Neural progenitor cell (in vitro differentiated cells): ENCODE measurements at places on chromosomes 7 and 10. TPM values are rescaled to one million over a fixed set of nuclear protein-coding genes. Genes with fewer than 3 reads are reported as not detected.

DNA sequence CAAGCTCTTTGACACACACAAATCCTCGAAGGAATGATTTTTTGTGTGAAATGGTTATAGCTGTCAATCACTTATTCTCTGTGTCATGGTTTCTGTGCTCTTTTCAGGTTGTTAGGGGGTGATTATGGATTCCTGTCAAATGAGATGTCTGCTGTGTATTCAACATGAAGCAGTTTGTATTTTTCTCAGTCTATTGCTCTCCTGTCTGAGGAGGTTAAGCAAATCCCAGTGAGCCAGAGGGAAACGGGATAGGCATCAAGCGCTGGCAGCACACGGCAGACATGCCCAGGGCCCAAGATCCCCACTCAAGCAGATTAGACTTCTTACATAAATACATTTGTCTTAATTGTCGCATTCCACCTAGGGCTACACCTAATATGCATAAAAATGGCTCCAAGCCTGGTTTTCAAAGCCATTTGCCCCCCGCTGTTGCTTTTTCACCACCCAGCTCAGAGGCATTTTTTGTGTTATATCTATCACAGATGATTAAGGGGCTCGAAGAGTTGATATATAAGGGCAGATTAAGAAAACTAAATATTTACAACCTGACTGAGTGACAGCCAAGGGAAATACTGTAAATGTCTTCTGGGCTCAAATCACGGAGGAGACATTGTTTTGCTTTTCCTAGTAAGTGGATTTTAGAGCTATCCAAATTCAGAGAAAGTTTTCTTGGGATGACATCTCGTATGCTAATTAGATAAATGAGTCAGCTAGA lies 192.7 kb upstream of the LRGUK start:
- no peak overlapping the region for H3K27ac ChIP-seq
- H3K36me3 ChIP-seq: no peaks in the 10 kb centered on the region
- DNase-seq: peak; percentile 29
- H3K4me1 ChIP-seq: peaks cover 7% of the 10 kb centered on the region

DNA sequence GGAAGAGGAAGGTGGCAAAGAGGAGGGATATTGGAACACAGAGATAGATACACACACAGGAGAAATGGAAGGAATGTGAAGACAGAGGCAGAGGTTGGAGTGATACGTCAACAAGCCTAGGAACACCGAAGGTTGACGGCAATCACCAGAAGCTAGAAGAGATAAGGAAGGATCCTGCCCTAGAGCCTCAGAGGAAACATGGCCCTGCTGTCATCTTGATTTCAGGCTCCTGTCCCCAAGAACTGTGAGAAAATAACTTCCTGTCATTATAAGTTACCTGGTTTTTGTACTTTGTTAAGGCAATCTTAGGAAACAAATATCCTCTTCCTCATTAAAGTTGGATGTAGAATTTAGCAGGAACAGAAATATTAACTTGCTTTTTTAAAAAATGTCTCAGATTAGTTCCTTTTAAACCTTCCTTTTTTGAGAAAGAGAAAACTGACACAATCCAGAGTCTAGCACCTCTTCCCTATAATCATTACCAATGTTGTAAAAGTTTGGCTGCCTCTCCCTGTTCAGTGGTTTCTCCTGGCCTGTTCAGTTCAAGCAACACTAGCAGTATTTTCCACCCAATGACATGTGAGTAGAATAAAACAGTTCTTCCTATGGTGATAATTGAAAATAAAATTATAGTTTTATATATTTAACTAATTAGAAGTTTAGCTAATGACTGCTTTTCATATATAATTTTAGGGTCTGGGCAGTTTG lies 28.8 kb upstream of the GNAI1 start:
- no peak for DNase-seq
- no peak overlapping the region for H3K27ac ChIP-seq
- no peak overlapping the region for H3K4me3 ChIP-seq
- H3K27me3 ChIP-seq: no peaks in the 10 kb centered on the region

DNA sequence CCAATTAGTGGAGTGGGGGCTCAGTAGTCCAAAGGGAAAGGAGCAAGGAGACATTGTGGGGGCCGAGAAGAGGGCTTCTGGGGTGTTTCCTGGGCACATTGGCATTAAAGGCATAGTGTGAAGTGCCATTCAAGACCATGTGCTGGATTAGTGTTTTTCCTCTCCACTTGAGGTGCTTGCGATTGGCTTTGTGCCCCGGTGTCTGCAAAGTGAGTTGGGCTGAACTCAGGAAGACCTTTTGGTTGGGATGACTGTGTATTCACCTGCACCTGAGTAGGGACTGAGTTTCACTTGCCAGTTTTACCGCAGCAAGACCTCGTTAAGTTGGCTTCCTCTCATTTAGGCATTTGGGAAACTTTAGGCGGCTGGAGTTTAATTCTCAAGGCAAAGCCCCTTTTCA lies 73.0 kb downstream of the TCF7L2 start:
- H3K4me3 ChIP-seq: no peak overlapping the region
- peaks cover 52% of the 10 kb centered on the region for H3K4me1 ChIP-seq
- H3K36me3 ChIP-seq: no peaks in the 10 kb centered on the region
- H3K27ac ChIP-seq: no peak overlapping the region
- no peak for DNase-seq
- H3K27me3 ChIP-seq: no peaks in the 10 kb centered on the region

GRCh38 chr7:48113275-48113674 lies 24.2 kb downstream of the UPP1 start:
- H3K4me1 ChIP-seq: no peaks in the 10 kb centered on the region
- DNase-seq: no peak
- no peaks in the 10 kb centered on the region for H3K36me3 ChIP-seq
- no peak overlapping the region for H3K4me3 ChIP-seq
- H3K27me3 ChIP-seq: no peaks in the 10 kb centered on the region

GRCh38 chr7:86947929-86948328 lies 111.5 kb downstream of the ELAPOR2 start:
- DNase-seq: no peak
- no peak overlapping the region for H3K4me3 ChIP-seq
- peaks cover 7% of the 10 kb centered on the region for H3K36me3 ChIP-seq
- H3K4me1 ChIP-seq: peaks cover 25% of the 10 kb centered on the region
- H3K27me3 ChIP-seq: no peaks in the 10 kb centered on the region

- H3K27me3 ChIP-seq: no peaks in the 10 kb centered on the region
- H3K4me3 ChIP-seq: no peak overlapping the region
- no peaks in the 10 kb centered on the region for H3K4me1 ChIP-seq
- H3K27ac ChIP-seq: no peak overlapping the region
- DNase-seq: no peak
- no peaks in the 10 kb centered on the region for H3K36me3 ChIP-seq
These were observed 90.5 kb upstream of the MACROH2A2 start for GRCh38 chr10:69961881-69962745.

- H3K36me3 ChIP-seq: no peaks in the 10 kb centered on the region
- no peak overlapping the region for H3K27ac ChIP-seq
- DNase-seq: no peak
- no peak overlapping the region for H3K4me3 ChIP-seq
- peaks cover 15% of the 10 kb centered on the region for H3K4me1 ChIP-seq
- no peaks in the 10 kb centered on the region for H3K27me3 ChIP-seq
These were observed 130.8 kb upstream of the LYZL1 start for GRCh38 chr10:29158066-29158465.

DNA sequence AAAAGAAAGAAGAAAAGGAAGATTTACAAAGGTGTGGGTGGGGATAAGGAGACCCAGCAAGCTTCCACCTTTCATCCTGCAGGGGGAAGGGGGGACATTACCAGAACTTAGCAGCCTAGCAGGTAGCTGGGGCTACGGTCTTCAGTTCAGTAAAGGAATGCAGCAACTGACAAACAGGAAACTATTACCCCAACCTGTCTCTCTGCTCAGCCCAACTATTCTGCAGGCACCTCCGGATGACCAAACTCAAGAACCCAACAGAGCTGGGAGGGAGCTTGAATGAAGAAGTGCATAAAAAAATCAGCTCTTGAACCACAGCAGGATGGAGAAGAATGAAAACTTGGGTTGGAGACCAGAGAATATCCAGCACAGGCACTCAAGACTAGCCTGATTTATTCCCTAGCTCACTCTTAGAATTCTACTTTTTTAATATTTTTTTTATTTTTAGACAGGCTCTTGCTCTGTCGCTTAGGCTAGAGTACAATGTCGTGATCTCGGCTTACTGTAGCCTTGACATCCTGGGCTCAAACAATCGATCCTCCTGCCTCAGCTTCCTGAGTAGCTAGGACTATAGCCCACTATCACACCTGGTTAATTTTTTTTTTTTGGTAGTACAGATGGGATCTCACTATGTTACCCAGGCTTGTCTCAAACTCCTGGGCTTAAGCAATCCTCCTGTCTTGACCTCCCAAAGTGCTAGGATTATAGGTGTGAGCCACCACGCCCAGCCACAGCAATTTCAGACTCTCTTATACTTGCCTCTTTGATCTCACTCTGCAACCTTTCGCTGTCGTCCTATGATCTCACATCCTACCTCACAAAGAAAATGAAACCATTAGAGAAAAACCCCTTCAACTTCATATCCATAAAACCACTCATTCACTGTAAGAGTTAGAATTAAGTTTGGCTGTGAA lies 18.5 kb upstream of the C10orf67 start:
- DNase-seq: no peak
- no peak overlapping the region for H3K4me3 ChIP-seq
- H3K36me3 ChIP-seq: no peaks in the 10 kb centered on the region
- no peaks in the 10 kb centered on the region for H3K4me1 ChIP-seq

DNA sequence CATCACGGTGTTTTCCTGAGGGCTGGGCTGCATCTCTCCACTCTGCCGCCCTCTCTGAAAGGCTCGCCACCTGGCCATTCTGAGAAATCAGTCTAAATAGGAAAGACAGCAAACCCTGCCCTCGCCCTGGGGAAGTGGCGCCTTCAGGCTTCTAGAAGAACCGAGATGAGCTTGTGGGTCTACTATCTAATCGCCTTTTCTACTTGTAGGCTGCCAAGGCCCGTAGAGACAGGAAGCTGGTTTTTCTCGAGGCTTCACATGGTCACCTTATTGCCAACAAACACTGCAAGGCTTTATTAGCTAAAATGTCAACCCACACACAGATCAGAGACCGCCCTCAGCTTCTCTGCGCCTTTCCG lies 21.4 kb downstream of the LAT2 start:
- no peaks in the 10 kb centered on the region for H3K27me3 ChIP-seq
- no peak for DNase-seq
- H3K36me3 ChIP-seq: peaks cover 4% of the 10 kb centered on the region
- no peak overlapping the region for H3K27ac ChIP-seq
- no peaks in the 10 kb centered on the region for H3K4me1 ChIP-seq

DNA sequence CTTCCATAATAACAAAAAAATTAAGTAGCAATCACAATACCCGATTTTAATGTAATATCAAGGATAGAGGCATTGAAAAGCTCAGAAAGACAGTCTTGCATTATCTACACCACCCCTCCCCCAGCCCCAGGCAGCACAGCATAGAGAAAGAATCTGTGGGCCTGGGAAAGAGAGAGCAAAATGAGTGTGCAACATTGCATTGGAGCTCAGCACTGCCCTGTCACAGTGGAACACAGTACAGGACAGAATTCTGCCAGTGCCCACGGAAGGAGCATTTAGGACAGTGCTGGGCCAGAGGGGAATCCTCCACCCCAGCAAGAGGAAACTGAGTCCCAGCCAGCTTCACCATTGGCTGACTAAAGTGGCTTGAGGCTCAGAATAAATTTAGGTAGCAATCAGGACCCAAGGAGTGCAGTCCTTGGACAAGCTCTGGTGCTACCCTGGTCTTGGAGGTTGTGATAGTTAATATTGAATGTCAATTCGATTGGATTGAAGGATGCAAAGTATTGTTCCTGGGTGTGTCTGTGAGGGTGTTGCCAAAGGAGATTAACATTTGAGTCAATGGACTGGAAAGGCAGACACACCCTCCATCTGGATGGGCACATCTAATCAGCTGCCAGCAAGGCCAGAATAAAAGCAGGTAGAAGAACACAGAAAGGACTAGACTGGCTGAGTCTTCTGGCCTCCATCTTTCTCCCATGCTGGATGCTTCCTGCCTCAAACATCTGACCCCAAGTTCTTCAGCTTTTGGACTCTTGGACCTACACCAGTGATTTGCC lies 234.4 kb downstream of the ANK3 start:
- H3K27me3 ChIP-seq: no peaks in the 10 kb centered on the region
- no peak overlapping the region for H3K27ac ChIP-seq
- H3K4me3 ChIP-seq: no peak overlapping the region
- DNase-seq: no peak
- H3K4me1 ChIP-seq: no peaks in the 10 kb centered on the region
- no peaks in the 10 kb centered on the region for H3K36me3 ChIP-seq

DNA sequence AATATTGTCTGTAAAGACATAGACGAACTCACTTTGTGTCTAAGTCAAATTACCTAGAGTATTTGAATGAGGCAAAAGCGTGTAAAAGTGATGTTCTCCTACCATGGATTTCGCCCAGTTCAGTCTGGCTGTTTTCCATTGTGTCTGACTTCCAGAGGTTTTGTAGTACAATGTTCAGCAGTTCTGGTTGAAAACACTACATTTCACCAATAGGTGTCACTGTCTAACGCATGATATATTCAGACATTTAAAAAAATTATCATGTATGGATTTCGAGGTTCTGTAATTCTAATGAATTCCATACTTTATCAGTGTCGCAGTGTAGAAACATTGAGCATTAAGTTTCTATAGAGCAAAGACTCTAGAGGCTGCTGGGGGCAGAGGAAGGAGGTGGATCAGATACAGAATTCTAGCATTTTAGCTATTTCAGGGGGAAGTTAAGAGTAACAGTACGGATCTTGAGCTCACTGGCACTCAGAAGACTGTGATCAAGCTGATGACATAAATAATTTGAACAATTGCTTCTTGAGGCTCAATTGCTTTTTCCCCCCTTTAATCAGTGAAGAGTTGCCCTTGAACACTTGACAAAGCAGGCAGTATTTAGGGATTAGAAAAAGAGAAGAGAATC lies 196.9 kb upstream of the RHOBTB1 start:
- peak; percentile 45 for DNase-seq
- H3K27ac ChIP-seq: no peak overlapping the region
- no peaks in the 10 kb centered on the region for H3K36me3 ChIP-seq
- no peak overlapping the region for H3K4me3 ChIP-seq

DNA sequence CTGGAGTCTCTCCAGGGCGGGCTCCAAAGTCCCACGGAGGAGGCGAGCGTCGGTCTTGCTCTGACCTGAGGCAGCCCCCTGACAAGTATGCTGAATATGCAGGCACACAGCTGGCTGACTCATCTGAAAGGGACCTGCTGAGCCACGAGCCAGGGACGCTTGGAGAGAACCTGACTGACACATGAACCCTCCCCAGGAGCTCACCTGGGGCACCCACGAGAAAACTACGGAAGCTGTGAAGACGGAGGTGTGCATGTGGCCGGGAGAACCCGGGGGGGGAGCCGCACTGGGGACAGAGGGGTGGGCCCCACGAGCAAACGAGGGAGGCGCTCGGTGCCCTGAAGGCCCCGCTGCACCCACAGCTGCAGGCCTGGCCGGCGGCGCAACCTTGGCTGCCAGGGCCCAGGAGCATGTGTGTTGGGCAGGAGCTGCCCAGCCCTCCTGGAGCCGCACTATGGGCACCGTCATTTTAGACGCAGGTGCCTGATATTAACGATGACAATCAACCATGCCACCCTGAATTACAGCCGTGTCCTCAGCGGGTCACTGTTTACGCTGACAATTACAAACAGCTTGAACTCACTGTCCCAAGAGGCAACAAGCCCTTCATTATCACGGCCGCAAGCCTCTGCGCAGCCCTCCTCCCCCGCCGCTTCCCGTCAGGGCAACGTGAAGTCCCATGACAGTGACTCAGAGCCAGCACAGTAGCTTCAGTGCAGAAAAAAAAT lies 64.7 kb downstream of the DIP2C start:
- H3K36me3 ChIP-seq: no peaks in the 10 kb centered on the region
- H3K27me3 ChIP-seq: no peaks in the 10 kb centered on the region
- H3K27ac ChIP-seq: no peak overlapping the region
- peaks cover 47% of the 10 kb centered on the region for H3K4me1 ChIP-seq
- no peak overlapping the region for H3K4me3 ChIP-seq

The PPP1R17 gene
- total RNA-seq: 0.09 TPM in 1 of 2 replicates, not detected in the other

The INSYN2A gene
- total RNA-seq: not detected in 2 replicates

The GPR15LG gene
- not detected in 2 replicates for total RNA-seq

The TRIM74 gene
- total RNA-seq: 0.15 and 0.36 TPM in 2 replicates

The TAS2R60 gene
- total RNA-seq: not detected in 2 replicates

The H2BK1 gene
- total RNA-seq: not detected in 2 replicates

The ADIRF gene
- not detected in 2 replicates for total RNA-seq
